ENCODE measurements at places on chromosomes 4 and X.

DNA sequence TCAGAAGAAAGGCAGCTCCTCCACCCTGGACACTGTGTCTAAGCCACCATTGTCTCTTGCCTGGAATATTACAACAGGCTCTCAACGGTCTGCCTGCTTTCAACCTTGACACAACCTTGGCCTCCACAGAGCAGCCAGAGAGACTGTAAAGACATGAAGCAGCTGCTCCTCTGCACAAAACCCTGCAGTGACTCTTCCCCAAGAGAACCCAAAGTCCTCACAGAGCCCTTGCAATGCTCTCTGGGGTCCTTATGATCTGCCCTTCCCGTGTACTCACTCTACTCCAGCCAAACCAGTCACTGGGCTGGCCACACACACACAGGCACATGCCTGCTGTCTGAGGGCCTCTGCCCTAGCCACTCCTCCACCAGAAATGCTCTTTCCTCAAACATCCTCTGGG lies 75.9 kb upstream of the CPEB2 start:
- DNase-seq: no peak

DNA sequence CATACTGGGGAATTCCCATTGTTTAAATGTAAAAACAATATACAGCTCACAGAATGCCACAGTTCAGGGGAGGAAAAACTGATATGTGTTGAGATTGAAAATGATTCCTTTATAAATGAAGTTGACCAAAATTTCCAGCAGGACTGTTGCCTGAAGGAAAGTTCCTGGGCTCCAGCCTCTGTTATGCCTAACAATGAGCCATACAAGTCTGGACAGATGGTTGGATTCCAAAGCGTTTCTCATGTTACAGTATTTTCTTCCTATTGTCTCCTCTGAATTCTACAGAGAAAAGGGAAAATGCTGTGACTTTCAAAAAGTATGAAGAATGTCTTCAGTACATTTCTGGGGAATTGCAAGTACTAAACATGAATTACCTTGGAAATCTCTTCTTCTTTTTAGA lies 73.3 kb downstream of the ALPK1 start:
- DNase-seq: no peak

GRCh38 chrX:103329991-103330390 lies at the start of gene TCEAL7:
Gene TCEAL7, plus strand, starts transcription at chrX:103330239. Its CDS starts 1,165 bp downstream, at chrX:103331404.
- DNase-seq: no peak

DNA sequence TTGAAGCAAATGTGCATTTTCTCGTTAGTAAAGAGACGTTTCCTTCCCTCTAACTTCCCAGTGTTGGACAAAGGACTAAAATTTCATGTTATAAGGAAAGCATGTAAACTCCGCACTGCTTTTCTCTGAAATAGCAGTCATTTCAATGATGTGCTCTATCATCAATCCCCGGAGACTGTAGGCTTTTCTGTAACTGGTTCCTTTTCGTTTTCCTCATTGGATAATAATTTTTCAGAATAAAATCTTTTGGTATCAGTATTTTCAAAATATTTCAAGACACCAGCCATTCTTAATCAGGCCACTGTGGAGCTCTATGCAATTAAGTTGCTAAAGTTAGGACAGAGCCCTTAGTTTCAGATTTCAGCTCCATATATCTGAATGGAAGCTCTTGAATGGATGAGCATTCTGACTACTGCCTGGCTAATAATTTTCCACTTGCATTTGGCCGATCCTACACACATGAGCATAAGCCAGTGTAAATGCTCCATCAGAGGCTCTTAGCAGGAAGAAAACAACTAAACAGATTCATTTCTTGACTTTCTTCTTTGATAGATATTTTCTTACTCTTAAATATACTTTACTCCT lies 157.7 kb downstream of the CHIC2 start:
- no peak for DNase-seq

DNA sequence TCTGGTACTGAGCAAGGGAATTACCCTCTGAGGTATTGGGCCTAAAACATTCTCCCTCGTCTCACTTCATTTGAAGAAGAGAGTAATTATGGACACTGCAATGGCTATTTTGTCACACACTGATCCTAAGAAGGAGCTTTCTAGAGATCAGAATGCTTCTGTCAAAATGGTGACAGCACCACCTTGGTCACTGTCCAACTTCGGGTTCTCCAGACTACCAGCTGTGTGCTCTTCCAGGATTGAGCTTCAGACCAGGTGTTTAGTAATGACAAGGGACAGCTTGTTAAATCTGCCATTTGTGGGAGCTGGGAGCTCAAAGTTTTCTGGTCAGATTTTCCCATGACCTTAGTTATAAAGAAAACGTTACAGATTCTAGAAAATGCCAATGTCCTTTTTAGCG lies 105.4 kb downstream of the POLA1 start:
- DNase-seq: no peak

DNA sequence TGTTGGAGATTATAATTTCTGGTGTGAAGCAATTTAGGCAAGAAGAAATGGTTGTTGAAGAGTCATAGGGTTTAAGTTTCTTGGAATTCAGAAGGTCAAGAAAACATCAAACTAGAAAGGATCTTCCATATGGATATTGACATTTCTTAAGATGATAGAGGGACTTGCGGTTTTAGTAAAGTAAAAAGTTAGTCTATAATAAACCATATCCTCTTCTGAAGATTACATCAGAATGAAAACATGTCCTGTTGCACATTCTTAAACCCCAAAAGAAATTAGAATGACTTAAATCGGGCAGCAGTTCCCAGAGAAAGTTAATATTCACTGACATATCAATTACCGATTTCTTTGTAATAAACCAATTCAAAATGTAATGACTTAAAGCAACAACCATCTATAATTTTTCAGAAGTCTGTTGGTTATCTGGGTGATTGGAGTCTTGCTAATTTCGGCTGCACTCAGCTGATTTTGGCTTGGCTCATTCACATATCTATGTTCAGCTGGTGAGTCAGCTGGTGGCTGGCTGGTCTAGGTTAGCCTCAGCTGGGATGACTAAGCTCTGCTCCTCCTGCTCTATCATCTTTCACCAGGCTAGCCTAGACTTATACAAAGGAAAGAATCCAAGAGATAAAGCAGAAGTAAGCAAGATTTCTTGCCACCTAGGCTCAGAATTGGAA lies 24.4 kb upstream of the DYNLT3 start:
- DNase-seq: no peak

- DNase-seq: no peak
These were observed 28.3 kb upstream of the MSANTD1 start for GRCh38 chr4:3220476-3221183.

GRCh38 chr4:6248394-6248793 lies 21.3 kb upstream of the WFS1 start:
- DNase-seq: no peak

GRCh38 chr4:25128671-25129070 lies 31.6 kb downstream of the SEPSECS start:
- DNase-seq: no peak

DNA sequence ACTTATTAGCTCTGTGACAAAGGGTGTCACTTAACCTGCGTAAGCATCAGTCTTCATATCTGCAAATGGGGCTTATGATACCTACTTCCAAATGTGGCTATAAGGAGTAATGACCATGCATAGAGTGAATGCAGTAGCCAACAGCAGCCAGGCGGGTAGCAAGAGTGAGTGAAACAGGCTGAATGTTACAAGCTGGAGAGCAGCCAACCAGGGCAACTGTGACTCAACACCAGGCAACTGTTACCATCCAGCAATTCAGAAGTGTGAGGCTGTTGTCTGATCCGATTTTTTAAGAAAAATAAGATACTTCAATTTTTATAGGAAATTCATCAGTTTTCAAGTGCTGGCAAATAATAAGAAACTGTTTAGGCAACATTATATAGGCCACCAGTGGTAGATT lies 270.2 kb upstream of the TAPT1 start:
- no peak for DNase-seq

- DNase-seq: no peak
These were observed 248.6 kb downstream of the PCDH18 start for GRCh38 chr4:137283737-137284136.

- no peak for DNase-seq
These were observed 946.3 kb upstream of the INTU start for GRCh38 chr4:126686491-126686890.

- DNase-seq: no peak
These were observed 93.1 kb downstream of the PDLIM5 start for GRCh38 chr4:94544811-94545210.

- no peak for DNase-seq
These were observed 661.2 kb downstream of the FAT4 start for GRCh38 chr4:125975861-125976397.

GRCh38 chrX:19576742-19577141 lies 61.4 kb upstream of the MAP3K15 start:
- no peak for DNase-seq

DNA sequence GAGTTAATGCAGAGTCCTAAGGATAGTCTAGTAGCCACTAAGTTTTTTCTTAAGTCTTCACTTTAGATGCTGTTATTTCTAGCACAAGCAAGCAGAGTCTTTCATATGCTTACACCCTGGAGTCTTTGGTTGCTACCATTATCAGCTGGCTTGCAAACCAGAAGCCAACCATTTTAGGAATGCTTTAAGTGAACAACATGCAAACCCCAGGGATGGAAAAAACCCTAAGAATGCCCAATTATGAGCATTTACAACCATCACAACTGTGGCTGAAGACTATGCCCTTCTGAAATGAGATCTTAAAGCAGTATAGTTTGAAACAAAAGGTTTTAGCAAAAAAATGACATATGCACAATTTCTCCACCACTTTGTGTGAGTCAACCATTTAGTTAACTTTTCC lies 6.6 kb downstream of the MID1IP1 start:
- DNase-seq: no peak

DNA sequence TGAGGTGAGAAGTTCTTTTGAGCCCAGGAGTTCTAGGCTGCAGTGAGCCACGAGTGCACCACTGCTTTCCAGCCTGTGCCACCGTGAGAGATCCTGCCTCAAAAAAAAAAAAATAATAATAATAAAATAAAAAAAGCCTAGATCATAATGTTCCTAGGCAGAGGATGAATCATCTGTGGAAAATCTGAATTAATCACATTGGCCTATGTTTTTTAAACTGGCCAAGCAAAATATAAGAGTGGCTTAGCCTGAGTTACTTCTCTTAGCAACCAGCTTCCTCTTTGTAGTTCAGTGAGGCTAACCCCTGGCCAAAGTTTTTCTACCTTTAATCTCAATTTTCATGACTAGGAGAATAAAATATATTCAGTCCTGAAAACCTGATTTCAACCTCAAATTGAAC lies 614.6 kb downstream of the PPP4R3C start:
- DNase-seq: no peak

GRCh38 chr4:7845493-7846128 lies 94.0 kb downstream of the AFAP1 start:
- no peak for DNase-seq

DNA sequence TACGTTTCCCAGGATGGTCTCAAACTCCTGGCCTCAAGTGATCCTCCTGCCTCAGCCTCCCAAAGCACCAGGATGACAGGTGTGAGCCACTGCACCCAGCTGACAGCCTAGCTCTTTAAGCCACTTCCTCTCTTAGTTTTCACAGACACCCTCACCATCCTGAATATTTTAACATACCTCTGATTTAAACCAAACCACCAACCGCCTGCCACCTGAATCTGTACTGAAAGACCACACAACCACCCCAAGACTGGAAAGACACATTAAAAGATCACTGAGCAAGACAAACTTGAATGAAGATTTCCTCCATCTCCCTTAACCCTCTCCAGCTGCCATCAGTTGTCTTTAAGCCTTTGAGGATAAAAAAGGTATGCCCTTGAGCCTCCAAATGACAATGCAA lies 110.6 kb downstream of the SH3KBP1 start:
- DNase-seq: no peak

DNA sequence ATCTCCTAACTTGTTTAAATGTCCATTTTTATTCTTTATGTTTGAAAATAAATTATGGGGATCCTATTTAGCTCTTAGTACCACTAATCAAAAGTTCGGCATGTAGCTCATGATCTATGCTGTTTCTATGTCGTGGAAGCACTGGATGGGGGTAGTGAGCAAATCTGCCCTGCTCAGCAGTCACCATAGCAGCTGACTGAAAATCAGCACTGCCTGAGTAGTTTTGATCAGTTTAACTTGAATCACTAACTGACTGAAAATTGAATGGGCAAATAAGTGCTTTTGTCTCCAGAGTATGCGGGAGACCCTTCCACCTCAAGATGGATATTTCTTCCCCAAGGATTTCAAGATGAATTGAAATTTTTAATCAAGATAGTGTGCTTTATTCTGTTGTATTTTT lies 27.6 kb downstream of the NUDT6 start:
- DNase-seq: no peak

DNA sequence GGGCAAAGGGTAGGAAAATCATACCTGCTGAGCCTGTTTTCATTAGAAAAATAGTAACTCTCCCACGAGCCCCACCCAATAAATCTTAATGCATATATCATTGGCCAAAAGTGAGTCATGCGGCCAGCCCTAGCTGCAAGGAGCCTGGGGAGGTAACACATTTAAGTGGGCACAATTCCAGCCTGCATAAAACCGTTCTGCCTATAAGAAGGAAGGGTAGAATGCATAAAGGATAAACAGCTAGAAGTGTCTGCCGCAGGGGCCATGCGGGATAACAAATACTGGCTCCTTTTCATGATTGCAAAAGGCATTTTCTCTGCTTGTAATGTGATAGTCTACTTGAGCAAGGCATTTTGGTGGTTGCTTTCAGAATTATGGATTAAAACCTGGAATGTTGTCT lies 37.1 kb downstream of the EFHC2 start:
- no peak for DNase-seq

DNA sequence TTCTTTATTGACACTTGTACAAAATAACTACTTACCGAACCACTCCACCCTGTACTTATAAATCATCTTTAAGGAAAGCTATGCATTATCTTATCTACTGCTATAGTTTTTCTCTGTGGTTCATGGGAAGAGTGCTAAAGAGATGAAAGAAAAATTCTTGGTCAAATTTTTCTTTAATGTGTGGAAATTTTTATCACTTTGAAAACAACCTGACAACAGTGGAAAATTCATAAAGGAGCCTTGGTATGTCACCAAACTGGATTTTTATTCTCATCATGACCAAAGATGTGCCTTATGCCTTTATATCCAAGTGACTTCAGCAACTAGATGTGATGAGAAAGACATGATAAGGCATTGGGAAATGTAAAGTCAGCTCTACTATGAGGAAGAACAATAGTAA lies 67.2 kb upstream of the SPP1 start:
- DNase-seq: no peak

DNA sequence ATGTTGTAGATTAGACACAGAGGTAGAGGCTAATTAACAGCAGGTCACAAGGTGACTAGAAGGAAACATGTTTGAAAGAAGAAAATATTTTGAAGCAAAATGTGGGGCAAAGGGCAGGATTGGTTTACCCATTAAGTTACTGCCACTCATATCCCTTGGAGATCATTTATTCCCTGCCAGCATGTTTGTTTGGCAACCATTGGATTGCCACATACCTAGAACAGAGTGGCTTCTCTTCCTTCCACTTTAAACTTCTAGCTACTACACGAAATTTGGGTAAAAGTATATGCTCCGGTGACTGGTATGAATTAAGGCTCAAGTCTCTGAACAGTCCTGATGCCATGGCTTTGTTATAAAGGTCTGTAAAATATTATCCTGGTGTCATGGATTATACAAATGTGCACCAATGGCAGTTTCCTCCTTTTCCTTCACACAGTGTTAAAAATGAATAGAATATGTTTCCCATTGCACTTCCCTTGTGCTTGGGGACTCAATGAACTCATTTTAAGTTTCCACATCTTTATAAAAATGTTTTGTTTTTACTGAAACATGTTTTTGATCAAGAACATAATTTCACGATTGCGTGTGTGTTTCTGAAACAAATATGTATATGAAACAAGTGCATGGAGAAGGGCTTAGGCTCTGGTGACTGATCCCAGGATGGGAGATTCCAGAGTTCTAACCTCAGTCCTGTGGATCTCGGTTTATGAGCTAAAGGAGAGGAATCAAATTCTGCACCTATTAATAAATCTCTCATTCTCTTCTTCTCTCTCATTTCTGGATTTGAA lies 12.3 kb downstream of the BMP3 start:
- DNase-seq: no peak
